ENCODE measurements at places on chromosomes 2 and 18.
A peak's percentile ranks its signal among the peaks of the same experiment; 100 is the strongest.

DNA sequence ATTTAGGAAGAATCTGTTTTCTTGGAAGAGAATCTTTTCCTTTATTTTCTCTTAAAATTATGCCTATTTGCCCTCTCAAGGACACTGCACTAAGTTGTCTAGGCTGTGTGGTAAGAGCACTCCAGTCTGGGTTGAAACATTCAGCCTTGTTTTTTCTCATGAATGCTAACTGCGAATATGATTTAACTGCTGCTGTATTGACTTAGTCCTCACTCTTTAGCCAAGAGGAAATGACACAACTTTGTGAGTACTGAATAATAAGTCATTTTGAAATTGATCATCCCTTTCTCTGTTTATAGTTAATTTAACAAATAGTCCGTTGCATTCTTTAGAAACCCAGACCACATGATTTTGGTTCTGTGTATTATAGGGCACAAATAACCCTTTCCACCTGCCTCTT, 4.5 kb upstream of the RND3 start:
- DNase-seq: no peak

GRCh38 chr2:207091928-207092327, 73.8 kb downstream of the KLF7 start:
- DNase-seq: no peak

GRCh38 chr2:59297816-59298215, 1056.7 kb upstream of the FANCL start:
- DNase-seq: no peak

- DNase-seq: peak; percentile 40
Measured at GRCh38 chr2:233867993-233868532, at the start of gene MSL3B. Gene MSL3B, minus strand, starts transcription at chr2:233868386.

DNA sequence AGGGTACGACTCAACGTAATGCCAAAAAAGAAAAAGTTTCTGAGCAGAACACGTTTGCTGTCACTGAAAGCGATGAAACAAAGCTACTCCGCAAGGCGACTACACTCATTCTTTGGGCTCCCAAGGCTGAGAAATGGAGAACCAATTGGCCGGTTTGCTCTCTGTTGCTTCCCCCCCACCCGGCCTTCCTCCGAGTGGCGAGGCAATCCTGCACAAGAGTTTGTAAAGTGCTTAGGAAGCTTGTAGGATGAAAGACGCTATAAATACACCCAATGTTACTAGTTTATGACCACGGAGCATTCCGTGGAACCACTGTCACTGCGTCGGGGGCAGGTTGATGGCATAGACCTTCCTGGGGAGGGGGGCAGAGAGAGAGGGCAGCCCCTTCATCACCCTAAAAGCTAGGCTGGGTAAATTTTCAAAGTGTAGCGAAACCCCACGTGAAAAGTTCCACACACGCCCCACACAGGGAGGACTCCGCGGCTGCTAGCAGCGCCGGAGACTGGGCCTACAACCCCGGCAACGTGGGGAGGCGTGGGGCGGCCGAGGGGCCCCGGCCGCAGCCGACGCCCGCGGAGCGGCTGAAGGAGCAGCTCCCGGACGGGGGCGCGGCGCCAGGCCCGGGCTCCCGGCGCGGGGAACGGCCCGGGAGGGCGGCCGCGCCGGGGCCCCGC, 915 bp downstream of the CUL3 start:
- DNase-seq: no peak

GRCh38 chr2:212794471-212794870, 255.9 kb upstream of the ERBB4 start:
- DNase-seq: no peak

DNA sequence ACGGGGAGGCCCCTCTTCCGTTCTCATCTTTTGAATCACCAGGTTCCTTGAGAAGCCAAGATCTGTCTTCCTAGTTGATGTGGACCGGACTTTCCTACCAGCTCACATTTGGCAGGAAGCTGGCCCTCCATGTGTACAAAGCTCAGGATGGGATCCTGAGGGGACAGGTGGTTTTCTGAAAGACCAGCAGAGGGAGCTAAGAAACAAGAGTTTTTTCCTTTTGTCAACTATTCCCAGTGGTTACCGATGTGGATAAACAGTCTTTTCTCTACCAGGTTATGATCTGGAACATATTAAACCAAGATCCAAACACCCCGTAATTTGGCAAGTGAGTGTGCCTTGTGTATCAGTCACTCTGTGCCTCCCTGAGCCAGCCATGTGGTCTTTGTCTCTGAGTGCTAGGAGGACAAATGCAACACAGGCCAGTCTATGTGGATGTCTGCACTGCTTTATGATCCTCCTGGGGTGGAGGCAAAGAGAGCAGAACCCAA, 25.1 kb upstream of the ARHGAP25 start:
- peak; percentile 43 for DNase-seq

DNA sequence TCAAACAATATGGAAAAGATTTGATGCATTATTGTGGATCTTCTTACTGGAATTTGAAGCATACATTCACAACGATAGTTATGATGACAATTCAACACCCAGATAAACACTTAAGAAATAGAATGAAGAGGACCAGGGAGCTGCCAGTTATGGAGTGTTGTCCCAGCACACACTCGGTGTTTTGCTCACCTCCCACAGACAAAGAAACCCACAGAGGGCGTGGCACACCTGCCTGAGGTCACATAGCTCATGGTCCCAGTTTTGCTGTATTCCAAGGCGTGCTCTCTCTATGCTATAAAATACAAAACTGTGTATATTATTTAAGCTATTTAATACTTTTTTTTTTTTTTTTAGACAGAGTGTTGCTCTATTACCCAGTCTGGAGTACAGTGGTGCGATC, 31.1 kb downstream of the EFR3B start:
- DNase-seq: no peak

GRCh38 chr2:75175456-75175855, 23.9 kb downstream of the TACR1 start:
- no peak for DNase-seq

DNA sequence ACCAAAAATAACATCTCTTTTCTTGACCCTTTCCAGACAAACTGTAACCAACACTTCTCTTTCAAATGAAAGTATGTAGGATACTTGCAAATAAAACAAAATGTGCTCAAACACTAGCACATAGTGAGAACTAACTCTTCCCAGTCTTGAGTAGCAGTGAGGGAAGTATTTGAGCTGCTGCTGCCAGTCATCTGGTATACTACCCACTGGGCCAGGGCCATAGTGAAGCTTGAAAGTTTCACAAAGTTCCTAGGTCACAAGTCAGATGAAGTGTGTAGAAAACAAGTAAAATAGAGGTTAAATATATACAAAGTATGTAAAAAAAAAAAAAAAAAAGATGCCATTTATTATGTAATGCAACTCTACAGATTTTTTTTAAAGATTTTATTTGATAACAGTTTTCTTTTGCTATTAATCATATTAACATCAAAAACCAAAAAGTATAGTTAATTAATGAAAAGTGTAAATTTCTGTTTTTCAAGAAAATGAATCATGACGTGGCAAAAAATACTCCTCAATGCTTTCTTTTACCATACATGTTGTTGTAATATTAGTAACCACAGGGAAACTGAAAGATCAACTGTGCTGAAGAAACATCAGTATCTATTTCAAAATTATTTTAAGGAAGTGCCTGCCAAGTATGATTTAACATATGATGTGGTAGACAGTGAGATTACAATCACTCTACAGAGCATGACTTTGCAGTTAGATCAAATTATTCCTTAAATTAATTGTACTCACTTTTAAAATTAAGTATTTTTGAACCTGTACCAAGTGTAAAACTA, 21.6 kb upstream of the TRIB2 start:
- no peak for DNase-seq

DNA sequence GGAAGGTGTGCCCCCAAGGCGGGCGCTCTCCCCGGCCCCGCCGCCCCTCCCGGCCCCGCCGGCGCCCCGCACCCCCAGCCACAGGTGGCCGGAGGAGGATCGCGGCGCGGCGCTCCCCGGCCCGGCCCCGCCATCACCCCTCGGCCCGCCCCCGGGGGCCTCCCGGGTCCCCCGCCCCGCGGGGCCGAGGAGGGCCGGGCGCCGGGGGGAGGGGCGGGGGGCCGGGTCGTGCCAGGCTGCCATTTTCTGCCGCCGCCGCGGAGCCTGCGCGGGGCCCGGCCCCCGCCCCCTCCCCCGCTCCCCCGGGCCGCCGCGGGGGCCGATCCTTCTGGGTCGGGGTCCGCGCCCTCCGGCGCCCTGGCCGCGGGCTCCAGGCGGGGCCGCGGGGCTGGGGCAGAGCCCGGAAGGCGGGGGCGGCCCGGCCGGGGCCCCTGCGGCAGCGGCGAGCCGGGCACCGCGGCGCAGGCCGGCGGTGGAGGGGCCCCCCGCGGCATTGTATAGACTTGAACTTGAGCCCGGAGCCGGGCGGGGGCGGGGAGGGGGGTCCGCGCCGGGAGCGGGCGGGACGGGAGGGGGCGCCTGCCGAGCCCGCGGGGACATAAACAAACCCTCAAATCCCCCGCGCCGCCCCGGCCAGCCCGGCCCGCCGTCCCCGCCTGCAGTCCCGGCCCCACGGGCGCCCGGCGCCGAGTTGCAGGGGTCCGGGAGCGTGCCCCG, 556 bp downstream of the DNMT3A start:
- DNase-seq: no peak

DNA sequence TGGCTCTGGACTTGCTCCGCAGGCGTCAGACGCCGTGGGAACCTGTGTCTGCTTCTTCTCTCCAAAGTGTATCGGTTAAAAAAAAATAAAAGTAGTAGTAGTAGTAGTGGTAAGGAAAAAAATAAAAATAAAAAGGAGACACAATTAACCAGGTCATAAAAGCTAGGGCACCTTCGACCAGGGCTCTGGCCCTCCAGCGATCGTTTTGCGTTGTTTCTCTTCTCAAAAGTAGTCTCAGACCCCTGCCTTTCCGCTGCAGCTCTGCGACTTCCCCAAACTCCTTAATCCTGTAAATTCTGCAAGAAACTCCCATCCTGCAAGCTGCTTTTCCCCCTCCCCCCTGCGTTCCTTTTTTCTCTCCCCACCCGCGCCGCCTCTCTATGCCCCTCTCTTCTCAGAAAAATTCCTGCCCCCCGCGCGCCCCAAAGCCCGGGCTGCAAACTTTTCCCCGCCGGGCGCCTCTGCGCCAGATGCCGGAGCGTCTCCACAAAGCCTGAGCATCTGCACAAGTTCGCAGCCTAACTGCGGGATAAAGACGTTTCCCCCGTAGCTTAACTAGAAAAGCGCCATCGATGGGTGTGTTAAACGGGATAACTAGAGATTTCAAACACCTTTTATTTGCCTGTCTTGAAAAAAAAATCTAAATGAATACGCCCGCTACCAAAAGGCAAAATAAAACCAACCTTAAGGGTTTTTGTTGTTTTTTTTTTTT, 1.8 kb upstream of the SALL3 start:
- no peak for DNase-seq

- DNase-seq: no peak
Measured at GRCh38 chr18:731185-731584, 18.8 kb upstream of the ENOSF1 start.

GRCh38 chr2:240327566-240327965, 107.9 kb upstream of the GPC1 start:
- DNase-seq: no peak

DNA sequence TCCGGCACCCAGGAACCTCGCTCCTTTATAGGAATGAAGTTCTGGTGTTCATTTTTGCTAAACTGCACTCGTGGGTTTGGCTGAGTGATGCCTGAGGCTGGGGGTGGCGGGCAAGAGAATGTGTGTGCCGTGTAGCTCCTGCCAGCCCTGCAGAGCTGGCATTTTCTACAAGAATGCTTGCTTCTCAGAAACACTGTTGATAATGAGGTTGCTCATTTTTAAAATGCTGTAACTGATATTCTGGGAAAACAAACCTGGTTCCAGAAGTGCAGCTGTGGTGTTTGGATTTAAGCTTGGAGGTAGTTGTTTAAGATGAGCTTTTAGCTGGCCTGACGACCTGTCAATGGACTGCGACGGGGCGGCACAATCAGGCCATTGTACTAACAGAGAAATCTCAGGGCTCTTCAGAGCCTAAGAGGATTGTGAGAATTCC, 511.9 kb upstream of the TNP1 start:
- DNase-seq: no peak

DNA sequence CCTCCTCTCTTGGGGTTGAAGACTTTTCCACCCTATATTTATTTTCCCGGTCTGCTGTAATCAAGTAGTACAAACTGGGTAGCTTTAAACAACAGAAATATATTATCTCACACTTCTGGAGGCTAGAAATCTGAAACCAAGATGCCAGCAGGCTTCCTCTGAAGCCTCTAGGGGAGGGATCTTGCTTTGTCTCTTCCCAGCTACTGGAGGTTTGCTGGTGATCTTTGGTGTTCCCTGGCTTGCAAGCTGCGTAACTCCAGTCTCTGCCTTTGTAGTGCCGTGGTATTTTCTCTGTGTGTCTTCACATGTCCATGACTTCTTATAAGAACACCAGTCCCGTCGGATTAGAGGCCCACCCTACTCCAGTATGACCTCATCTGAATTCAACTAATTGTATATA, 44.4 kb downstream of the MYO3B start:
- DNase-seq: no peak

DNA sequence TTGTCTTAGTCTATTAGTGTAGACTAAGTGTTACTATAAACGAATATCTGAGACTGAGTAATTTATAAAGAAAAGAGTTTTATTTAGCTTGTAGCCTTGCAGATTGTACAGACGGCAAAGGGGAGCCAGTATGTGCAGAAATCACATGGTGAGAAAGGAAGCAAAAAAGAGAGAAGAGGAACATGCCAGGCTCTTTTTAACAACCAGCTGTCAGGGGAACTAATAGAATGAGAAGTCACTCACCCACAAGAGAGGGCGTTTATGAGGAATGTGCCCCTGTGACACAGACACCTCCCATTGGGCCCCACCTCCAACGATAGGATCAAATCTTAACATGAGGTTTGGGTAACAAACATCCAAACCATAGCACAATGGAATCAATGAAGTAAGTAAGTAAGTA, 20.6 kb upstream of the ZNF804A start:
- DNase-seq: no peak

GRCh38 chr2:171160956-171161740, 455 bp upstream of the TLK1 start:
- DNase-seq: no peak

DNA sequence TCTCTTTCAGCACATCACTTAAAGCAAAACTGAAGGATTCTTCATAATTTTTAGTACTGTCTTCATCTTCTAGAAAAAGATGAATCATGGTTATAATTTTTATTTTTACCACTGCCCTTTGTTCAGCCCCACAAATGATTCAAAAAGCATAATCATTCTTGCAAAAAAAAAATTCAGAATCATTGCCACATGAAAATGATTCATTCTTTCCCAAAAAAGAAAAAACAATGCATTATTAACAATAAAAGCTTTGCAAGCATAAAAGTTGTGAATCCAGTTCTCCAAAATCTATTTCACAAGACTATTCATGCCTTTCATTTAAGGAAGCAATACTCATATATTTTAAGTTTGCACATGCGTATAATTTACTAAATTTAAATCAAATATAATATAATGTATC, 204.8 kb downstream of the RBM43 start:
- DNase-seq: no peak

- peak; percentile 29 for DNase-seq
Measured at GRCh38 chr18:63213331-63213900, 106.2 kb downstream of the BCL2 start.

All from stimulated activated naive CD4-positive, alpha-beta T cell (primary cell).